ENCODE measurements at places on chromosomes 2 and 18. TPM values are rescaled to one million over a fixed set of nuclear protein-coding genes. Genes with fewer than 3 reads are reported as not detected.

DNA sequence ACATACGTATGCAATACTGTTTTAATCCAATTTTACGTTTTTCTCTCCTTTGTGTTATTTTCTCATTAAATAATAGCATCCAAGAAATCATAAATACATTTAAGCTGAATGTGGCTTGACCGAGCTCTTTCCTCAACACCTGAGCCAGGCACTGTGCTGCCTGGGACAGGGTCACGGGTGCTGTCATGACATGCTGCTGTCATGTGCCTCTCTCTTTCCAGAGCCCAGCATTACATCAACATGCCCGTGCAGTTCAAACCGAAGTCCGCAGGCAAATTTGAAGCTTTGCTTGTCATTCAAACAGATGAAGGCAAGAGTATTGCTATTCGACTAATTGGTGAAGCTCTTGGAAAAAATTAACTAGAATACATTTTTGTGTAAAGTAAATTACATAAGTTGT lies 94.1 kb upstream of the LDLRAD4 start:
- no peaks in the 10 kb centered on the region for H3K4me1 ChIP-seq
- H3K4me3 ChIP-seq, result no peak overlapping the region
- no peak for DNase-seq
- peaks cover 10% of the 10 kb centered on the region for H3K36me3 ChIP-seq
- no peak overlapping the region for H3K27ac ChIP-seq

DNA sequence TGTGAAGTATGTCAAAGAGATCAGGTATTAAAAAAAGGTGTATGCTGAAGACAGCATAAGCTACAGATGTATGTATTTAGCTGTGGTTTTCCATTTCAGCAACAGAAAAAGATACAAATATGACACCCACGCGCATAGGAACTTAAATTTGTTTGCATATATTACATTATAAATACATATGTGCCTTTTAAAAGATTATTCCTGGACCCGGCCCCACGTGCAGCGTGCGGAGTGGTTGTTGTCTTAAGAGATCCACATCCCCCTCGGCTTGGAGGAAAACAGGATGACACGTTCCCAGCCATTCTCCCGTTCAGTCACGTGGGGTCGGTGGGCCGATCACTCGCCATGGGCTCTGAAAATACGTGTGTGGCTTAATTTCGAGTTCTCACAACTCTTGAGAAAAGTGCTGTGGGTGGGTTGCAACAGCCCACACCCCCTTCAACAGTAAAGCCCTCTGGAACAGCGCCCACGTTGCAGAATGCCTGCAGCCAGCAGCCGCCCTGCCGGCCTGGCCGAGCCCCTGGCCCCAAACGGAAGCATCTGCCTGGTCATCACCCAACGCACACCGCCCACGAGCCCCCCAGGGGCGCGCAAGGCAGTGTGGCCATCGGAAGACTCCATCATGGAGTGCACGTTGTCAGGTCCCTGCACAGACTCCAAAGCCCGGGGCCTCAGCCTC lies 18.6 kb upstream of the KCNG2 start:
- H3K4me3 ChIP-seq, result no peak overlapping the region
- H3K27me3 ChIP-seq, result peaks cover 18% of the 10 kb centered on the region
- H3K27ac ChIP-seq, result no peak overlapping the region
- no peaks in the 10 kb centered on the region for H3K4me1 ChIP-seq
- H3K36me3 ChIP-seq, result no peaks in the 10 kb centered on the region
- DNase-seq, result no peak

GRCh38 chr18:48230467-48231113 lies 178.6 kb downstream of the ZBTB7C start:
- DNase-seq, result peak; percentile 65
- no peak overlapping the region for H3K4me3 ChIP-seq

GRCh38 chr2:205642599-205643356 lies 39.5 kb upstream of the NRP2 start:
- H3K36me3 ChIP-seq, result no peaks in the 10 kb centered on the region
- peaks cover 5% of the 10 kb centered on the region for H3K27me3 ChIP-seq
- no peak overlapping the region for H3K27ac ChIP-seq

DNA sequence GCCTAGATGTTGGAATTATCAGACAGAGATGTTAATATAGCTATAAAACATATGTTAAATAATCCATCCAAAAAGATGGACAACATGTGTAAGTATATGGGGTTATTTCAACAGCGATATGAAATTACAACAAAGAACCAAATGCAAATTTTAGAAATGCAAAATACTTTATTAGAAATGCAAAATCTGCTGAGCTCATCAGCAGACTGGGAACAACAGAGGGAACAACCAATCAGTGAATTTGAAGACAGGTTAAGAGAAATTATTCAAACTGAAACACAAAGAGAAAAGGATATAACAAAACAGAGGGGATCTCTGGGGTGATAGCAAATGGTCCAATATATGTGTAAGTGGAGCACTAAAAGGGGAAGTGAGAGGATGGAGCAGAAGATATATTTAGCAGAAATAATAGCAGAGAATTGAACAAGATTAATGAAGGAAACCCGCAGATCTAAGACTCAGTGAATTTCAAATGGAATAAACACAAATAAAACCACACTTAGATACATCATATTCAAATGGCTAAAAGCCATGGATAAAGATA lies 13.5 kb upstream of the HS6ST1 start:
- H3K36me3 ChIP-seq, result no peaks in the 10 kb centered on the region
- DNase-seq, result no peak
- H3K4me3 ChIP-seq, result no peak overlapping the region
- no peaks in the 10 kb centered on the region for H3K27me3 ChIP-seq

GRCh38 chr18:25759111-25759510 lies 331.3 kb downstream of the SS18 start:
- no peak overlapping the region for H3K27ac ChIP-seq
- no peaks in the 10 kb centered on the region for H3K4me1 ChIP-seq
- H3K36me3 ChIP-seq, result no peaks in the 10 kb centered on the region
- H3K4me3 ChIP-seq, result no peak overlapping the region

- H3K27ac ChIP-seq, result no peak overlapping the region
- no peak overlapping the region for H3K4me3 ChIP-seq
- no peaks in the 10 kb centered on the region for H3K27me3 ChIP-seq
- no peak for DNase-seq
These were observed 693.1 kb downstream of the DCC start for GRCh38 chr18:53033128-53033527.

GRCh38 chr18:47997338-47997780 lies 66.9 kb upstream of the SMAD2 start:
- no peak overlapping the region for H3K4me3 ChIP-seq
- peaks cover 2% of the 10 kb centered on the region for H3K4me1 ChIP-seq
- H3K27me3 ChIP-seq, result no peaks in the 10 kb centered on the region
- no peaks in the 10 kb centered on the region for H3K36me3 ChIP-seq

GRCh38 chr2:3193443-3194330 lies 183.9 kb downstream of the EIPR1 start:
- H3K27ac ChIP-seq, result no peak overlapping the region
- H3K4me3 ChIP-seq, result no peak overlapping the region
- no peaks in the 10 kb centered on the region for H3K36me3 ChIP-seq
- no peak for DNase-seq
- no peaks in the 10 kb centered on the region for H3K4me1 ChIP-seq
- H3K27me3 ChIP-seq, result no peaks in the 10 kb centered on the region

- no peak for DNase-seq
- peak overlapping the region; percentile 91 for H3K27ac ChIP-seq
- peaks cover 62% of the 10 kb centered on the region for H3K36me3 ChIP-seq
- H3K4me3 ChIP-seq, result peak overlapping the region; percentile 89
- peaks cover 21% of the 10 kb centered on the region for H3K4me1 ChIP-seq
- no peaks in the 10 kb centered on the region for H3K27me3 ChIP-seq
These were observed 624 bp downstream of the ZNF516 start for GRCh38 chr18:76494231-76495005.

DNA sequence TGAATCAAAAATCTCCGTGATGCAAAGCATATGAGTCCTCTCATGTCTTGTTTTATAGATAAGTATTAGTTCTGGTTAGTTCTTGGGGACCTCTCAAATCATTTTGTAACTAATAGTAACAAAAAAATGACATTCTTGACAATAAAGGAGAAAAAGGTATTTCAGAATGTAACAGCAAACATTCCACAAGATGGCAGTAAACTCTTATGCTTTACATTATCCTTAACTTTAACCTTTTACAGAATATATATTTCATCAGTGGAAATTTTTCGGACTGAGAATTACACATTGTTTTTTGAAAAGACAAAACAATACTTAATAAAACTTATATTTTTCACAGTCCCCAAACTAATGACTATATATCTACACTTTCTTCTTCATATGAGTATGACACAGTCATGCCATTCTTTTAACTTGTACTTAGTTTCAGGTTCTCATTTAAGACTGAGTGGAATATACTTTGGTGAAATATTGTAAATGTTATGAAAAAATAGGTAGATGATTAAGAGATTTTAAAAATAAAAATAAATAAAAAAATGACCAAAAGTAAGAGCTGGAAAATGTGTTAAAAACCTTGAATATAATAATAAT lies 142.9 kb upstream of the NXPH2 start:
- DNase-seq, result no peak
- H3K4me1 ChIP-seq, result peaks cover 7% of the 10 kb centered on the region
- H3K4me3 ChIP-seq, result no peak overlapping the region
- H3K27ac ChIP-seq, result no peak overlapping the region

DNA sequence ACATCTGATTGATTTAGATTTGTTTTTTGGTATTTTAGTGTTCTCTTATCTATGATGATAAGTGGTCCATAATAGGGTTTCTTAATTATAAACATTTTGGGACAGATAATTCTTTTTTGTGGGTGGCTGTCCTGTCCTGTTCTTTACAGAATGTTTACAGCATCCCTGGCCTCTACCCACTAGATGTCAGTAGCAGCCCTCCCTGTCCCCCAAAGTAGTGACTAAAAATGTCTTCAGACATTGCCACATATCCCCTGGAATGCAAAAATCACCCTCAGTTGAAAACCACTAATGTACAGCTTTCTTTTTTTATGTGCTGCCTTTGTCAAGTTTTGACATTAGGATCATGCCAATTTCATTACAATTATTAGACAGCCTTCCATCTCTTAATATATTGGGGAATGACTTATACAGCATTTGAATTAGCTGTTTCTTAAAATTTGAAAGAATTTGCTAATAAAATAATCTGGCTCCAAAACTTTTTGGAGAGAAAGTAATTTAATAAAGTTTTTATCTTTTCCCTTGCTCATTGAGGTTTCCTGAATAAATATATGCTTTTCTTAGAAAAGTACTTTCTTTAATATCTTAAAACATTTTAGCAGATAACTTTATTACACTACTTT lies 19.5 kb downstream of the WIPF1 start:
- no peak overlapping the region for H3K4me3 ChIP-seq
- peak; percentile 22 for DNase-seq
- no peak overlapping the region for H3K27ac ChIP-seq

DNA sequence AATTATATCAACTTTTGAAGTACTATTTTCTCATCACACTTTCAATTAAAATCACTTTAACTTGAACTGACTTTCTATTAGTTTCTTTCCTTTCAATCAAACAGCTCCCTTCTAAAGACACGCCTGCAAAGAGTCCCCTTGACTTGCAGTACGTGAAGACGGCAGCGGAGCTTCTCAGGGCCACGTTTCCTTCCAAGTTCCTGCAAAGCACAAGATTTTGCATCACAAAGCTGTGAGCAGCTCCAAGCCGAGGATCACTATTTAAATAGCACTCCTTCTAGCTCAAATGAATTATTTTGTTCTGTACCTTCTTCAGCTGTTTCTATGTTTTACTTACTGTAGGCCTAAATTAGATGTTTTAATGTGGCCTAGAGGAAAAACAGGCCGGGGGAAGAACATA lies 30.8 kb downstream of the SH3YL1 start:
- DNase-seq, result no peak
- H3K36me3 ChIP-seq, result peaks cover 20% of the 10 kb centered on the region
- no peaks in the 10 kb centered on the region for H3K27me3 ChIP-seq
- H3K4me1 ChIP-seq, result no peaks in the 10 kb centered on the region

GRCh38 chr2:29040552-29040951 lies 33.8 kb downstream of the PCARE start:
- H3K36me3 ChIP-seq, result no peaks in the 10 kb centered on the region
- H3K27me3 ChIP-seq, result no peaks in the 10 kb centered on the region
- no peak overlapping the region for H3K27ac ChIP-seq
- DNase-seq, result no peak
- no peak overlapping the region for H3K4me3 ChIP-seq
- H3K4me1 ChIP-seq, result no peaks in the 10 kb centered on the region

DNA sequence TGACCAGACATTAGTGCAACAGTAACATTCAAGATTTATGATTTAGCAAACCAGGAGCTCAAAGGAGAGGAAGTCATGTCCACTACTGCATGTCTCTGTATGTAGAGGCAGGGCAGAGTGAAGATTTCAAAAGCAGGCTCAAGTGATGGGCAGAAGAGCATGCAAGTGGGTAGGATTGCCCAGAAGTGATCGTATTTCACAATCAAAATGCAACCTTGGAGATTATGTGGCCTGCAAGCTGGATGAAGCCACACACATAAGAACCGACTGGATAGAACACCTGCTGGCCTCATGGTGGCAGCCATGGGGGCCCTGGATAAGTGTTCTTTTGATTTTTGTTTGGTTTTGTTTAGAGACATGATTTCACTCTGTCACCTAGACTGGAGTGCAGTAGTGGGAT lies 286.8 kb upstream of the RAB12 start:
- no peaks in the 10 kb centered on the region for H3K27me3 ChIP-seq
- no peaks in the 10 kb centered on the region for H3K36me3 ChIP-seq
- no peak overlapping the region for H3K27ac ChIP-seq
- no peaks in the 10 kb centered on the region for H3K4me1 ChIP-seq

DNA sequence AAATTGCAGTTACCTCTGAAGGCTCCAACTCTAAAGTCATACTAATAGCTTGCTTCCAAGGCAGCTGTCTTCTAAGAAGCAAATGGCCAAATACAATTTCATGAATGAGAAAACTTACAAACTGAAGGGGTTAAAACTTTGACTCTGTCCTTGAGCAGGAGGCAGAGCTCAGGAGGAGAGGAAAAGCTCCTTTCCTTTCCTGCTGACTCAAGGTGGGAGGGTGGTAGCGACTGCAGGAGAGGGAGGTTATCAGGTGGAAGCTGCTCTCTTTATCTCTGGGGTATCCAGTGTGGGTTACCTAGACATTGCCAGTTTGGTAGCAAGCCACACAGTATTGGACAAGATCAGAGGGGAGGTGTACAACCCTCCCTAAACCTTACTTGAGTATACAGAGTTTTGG lies 2.7 kb upstream of the EFEMP1 start:
- H3K27ac ChIP-seq, result no peak overlapping the region
- no peak overlapping the region for H3K4me3 ChIP-seq
- H3K4me1 ChIP-seq, result peaks cover 9% of the 10 kb centered on the region
- DNase-seq, result no peak

Gene CAPN14
- total RNA-seq, result 0.35 TPM

Gene ANKAR
- total RNA-seq, result 2.1 TPM

Gene CFAP53
- total RNA-seq, result 0.94 TPM
